ENCODE measurements at places on chromosomes 3 and 15.

- no peak for DNase-seq
These were observed 122.5 kb upstream of the GAP43 start for GRCh38 chr3:115500795-115501194.

DNA sequence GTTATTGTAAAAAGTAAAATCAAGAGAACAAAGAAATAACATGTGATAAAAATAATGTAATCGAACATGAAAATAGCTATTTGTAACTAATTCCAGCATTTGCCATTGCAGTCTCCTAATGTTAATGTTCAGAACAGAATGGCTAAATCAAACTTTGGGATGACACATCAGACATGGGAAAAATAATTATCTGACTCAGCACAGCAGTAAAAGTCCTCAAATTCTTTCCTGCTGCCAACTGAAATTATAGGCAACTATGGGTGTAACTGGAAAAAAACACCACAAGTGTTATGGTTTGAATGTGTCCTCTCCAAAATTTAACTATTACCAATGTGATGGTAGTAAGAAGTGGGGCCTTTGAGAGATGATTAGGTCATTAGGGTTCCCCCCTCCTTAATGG is 446.7 kb downstream of the C3orf38 start:
- DNase-seq: no peak

GRCh38 chr3:16028604-16029003 is 145.9 kb upstream of the GALNT15 start:
- no peak for DNase-seq

DNA sequence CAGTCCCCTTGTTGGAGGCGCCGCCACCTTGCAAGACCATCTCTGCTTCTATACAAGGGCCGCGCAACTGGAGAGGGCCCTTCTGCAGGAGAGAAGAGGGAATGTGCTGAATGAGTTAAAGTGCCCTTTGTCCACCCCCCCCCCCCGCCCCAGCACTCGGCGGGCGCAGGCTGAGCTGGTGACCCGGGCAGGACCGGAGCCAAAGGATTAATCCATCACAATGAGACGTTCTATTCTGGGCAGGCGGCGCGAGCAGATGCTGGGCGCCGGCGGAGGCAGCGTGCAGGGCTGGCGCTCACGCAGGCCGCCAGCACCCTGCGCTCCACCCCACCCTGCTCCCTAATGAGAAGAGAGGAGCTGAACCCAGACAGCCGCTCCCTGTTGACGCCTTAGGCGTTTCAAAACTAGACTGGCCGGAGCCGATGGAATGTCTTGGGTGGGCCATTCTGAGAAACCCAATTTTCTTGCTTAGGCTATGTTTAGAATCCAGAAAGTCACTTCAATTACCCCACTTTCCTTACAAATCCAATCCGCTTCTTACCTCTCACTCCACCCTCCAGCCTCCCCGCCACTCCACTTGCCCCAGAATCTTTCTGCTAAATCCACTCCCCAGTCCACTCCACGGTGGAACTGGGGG is 32.9 kb downstream of the GJD2 start:
- peak; percentile 5 for DNase-seq

DNA sequence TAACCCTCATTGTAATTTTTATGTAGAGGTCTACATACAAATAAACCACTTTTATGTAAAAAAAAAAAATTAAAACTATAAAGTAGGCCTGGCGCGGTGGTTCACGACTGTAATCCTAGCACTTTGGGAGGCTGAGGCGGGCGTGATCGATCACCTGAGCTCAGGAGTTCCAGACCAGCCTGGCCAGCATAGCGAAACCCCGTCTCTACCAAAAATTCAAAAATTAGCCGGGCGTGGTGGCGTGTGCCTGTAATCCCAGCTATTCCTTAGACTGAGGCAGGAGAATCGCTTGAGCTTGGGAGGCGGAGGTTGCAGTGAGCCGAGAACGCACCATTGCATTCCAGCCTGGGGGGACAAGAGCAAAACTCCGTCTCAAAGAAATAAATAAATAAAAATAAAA is 766 bp upstream of the SLC12A6 start:
- no peak for DNase-seq

Data from SK-N-MC (cell line).